Cortex of kidney (tissue), 1 donor: ENCODE measurements at places on chromosomes 12 and 14.

- no peak for DNase-seq
Measured at GRCh38 chr12:113273053-113273725, 51.9 kb downstream of the TPCN1 start.

DNA sequence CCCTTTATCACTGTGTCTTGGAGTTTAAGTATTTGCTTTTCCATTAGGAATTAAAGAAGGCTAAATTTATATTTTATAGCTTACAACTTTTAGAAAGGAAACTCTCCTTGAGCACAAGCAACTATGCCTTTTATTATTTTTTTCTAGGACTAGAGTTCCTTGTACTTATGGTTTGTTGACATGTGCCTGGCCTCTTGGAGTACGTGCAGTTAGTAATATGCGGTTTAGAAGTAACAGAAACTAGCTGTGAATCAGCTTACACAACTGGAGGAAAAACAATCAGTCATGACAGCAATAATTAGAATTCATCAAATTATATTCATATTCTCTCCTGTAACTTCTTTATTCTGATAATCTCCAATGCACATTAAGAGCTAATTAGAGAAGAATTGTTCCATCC is 428.7 kb downstream of the AEBP2 start:
- no peak for DNase-seq

GRCh38 chr12:52404951-52405350 is 1.2 kb downstream of the KRT82 start:
- no peak for DNase-seq

- DNase-seq, result no peak
Measured at GRCh38 chr14:68968051-68968450, 11.1 kb downstream of the ACTN1 start.

DNA sequence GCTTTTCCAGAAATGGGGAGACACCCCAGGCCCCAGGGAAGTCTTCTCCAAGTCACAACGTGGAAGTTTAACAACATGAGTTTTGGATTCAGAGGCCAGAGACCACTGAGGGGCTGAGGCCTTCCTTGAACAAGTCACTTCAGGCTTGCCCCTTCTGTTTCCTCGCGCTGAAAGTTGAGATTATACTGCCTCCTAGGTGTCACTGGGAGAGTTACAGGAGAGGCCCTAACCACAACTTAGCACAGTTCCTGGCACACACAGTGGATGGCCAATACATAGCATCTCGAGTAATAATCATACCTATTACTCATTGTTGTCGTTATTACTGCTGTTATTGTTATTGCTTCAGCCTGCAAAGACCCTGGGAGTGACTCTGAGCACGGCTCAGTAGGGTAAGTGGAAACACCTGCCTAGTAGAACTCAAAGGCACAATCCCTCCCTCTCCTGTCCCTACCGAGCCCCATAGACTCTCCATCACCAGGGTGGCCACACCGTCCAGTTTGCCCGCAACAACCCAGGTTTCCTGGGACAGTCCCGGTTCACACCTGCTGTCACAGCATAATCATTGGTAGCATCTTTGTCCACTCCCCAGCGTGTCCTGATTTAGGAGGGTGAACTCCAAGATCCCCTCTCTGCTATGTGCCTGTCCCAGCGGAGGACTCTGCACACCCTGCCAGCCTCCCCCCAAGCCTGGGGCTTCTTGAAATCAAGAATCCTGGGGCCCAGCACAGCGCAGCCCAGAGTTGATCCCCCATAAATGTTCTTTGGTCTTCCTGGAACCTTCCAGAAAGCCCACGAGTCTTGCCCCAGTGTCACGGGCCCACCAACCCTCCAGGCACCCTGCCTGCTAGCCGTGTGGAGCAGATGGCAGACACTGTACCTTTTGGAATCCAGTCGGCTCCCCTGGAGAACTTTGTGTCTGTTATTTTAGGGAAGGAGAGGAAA is 85.0 kb downstream of the SYNE3 start:
- no peak for DNase-seq

- DNase-seq, result no peak
Measured at GRCh38 chr12:3308063-3308462, 182.9 kb upstream of the PRMT8 start.

- DNase-seq, result no peak
Measured at GRCh38 chr12:25877446-25877845, 81.0 kb upstream of the RASSF8 start.

- DNase-seq, result no peak
Measured at GRCh38 chr12:31526158-31526546, 64.8 kb downstream of the DENND5B start.

DNA sequence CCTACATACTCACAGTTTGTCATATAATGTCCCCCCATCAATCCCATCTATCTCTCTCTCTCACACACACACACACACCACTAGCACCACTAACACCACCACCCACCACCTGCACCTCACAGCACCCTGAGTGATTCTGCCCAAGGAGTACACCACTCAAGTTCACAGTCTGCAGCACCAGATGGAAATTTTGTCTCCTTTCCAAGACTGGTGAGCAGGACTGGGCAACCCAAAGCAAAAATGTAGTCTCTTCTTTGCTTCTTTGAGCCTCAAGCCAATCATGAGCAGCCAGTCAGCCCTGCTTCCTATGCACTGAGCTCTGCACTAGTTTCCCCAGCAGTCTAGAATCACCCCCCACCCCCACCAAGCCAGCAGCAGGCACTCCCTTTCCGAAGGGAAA is 15.0 kb upstream of the ARMH4 start:
- DNase-seq, result no peak

DNA sequence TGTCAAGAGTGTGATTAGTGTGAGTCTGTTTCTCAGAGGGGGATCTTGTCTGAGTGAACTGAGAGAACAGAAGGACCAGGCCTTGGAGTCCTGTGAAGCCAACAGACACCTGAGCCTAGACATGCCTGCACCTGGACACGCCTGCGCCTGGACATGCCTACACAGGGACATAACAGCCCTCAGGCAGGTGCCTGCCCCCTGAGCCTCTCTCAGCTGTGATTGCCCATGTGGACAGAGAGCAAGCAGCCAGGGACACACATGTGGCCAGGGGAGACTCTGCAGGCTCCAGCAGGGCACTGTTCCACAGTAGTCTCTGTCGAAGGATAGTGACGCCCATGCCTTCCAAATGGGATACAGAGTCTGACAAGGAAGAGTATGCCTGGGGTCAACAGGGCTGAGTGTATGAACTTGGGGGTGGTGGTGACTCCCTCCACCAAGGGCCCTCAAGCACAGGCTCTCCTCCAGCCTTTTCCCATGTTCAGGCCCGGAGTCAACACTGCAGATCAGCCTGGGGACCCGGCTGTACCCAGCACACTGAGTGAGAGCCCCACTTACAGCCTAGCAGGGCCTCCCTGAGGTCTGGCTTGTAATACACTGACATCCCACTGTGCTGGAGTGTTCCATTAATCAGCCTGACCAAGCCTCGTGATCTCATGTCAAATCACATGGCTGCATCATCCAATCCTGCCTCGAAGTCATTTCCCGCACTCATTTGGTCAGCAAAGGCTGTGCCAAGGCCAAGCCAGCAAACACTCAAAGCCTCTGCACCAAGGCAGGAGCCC is 173.0 kb downstream of the CALM1 start:
- DNase-seq, result no peak

DNA sequence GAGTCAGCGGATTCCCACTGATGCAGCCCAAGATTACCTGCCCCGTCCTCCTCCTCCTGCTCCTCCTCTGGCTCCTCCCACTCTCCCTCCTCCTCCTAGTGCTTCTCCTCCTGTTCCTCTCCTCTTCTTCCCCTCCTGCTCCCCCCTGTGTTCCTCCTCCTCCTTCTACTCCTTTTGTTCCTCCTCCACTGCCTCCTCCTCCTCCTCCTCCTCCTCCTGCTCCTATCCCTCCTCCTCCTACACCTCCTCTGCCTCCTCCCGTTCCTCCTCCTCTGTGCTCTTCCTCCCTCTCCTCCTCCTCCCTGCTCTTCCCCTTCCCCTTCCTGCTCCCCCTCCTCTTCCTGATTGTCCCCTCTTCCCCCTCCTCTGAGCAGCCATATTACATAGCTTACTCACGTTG is 141.3 kb downstream of the CACNA1C start:
- DNase-seq, result no peak

DNA sequence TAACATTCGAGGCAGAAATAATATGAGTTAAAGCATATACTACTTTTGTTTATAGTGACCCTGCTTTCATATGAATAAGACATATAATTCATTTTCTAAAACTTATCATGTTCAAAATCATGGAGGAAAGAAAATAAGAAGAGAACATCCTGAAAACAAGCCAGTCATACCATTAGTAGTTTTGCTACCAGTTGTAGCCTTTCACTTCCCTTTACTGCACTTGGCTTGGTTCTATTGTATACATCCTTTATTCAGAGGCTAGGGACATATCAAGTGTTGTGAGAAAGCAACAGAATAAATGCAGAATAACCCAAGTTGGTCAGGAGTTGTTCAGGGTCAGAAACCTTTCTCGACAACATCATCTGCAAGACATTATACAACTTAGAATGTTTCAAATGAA is 598.7 kb downstream of the SOX5 start:
- no peak for DNase-seq

GRCh38 chr12:46174061-46174662 is 94.7 kb downstream of the SLC38A1 start:
- no peak for DNase-seq
